ENCODE measurements at places on chromosomes 16 and 17. TPM values are rescaled to one million over a fixed set of nuclear protein-coding genes. Genes with fewer than 3 reads are reported as not detected.

The LGALS9B gene
- total RNA-seq = not detected

The ALDH3A1 gene
- not detected for total RNA-seq

The TPSAB1 gene
- not detected for total RNA-seq

The PYDC1 gene
- not detected for total RNA-seq

The RGS9 gene
- 0.36 TPM for total RNA-seq

The TMEM92 gene
- 0.36 TPM for total RNA-seq

The VTN gene
- total RNA-seq = not detected

DNA sequence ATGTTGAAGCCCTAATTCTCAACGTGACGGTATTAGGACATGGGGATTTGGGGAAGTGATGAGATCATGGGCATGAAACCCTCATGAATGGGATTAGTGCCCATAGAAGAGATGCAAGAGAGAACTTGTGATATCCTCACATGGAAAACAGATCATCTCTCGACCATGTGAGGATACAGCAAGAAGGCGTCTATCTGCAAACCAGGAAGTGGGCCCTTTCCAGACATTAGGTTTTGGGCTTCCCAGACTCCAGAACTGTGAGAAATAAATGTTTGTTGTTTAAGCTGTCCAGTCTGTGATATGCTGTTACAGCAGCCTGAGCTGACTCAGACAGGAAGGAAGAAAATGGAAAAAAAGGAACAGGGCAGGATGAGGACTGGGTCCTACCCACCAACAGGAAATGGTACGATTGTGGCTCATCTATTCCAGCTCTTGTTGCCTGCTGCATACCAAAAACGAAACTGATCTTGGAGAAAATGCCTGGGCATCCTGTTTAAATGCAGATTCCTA lies 21.9 kb upstream of the SSTR2 start:
- H3K27ac ChIP-seq = no peak overlapping the region
- DNase-seq = no peak
- H3K27me3 ChIP-seq = peaks cover 7% of the 10 kb centered on the region
- H3K4me3 ChIP-seq = no peak overlapping the region
- no peaks in the 10 kb centered on the region for H3K36me3 ChIP-seq

- peak; percentile 92 for DNase-seq
- peaks cover 13% of the 10 kb centered on the region for H3K4me1 ChIP-seq
- H3K4me3 ChIP-seq = peak overlapping the region; percentile 45
- no peaks in the 10 kb centered on the region for H3K36me3 ChIP-seq
Measured at GRCh38 chr17:50564916-50565315, 4.4 kb downstream of the CACNA1G start.

DNA sequence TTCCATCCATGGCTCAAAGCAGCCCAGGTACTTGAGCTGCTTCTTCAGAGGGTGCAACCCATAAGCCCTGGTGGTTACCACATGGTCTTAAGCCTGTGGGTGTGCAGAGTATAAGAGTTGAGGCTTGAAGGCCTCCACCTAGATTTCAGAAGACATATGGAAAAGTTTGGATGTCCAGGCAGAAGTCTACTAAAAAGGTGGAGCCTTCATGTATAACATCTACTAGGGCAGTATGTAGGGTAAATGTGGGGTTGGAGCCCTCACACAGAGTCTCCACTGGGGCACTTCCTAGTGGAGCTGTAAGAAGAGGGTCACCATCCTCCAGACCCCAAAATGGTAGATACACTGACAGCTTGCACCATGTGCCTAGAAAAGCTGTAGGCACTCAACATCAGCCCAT lies 120.9 kb downstream of the HS3ST3A1 start:
- H3K4me1 ChIP-seq = peaks cover 15% of the 10 kb centered on the region
- no peaks in the 10 kb centered on the region for H3K36me3 ChIP-seq
- no peak overlapping the region for H3K27ac ChIP-seq
- H3K4me3 ChIP-seq = no peak overlapping the region

GRCh38 chr16:66473654-66474519 lies 46.8 kb downstream of the BEAN1 start:
- H3K27ac ChIP-seq = no peak overlapping the region
- H3K4me3 ChIP-seq = no peak overlapping the region
- peaks cover 9% of the 10 kb centered on the region for H3K27me3 ChIP-seq
- peak; percentile 57 for DNase-seq

DNA sequence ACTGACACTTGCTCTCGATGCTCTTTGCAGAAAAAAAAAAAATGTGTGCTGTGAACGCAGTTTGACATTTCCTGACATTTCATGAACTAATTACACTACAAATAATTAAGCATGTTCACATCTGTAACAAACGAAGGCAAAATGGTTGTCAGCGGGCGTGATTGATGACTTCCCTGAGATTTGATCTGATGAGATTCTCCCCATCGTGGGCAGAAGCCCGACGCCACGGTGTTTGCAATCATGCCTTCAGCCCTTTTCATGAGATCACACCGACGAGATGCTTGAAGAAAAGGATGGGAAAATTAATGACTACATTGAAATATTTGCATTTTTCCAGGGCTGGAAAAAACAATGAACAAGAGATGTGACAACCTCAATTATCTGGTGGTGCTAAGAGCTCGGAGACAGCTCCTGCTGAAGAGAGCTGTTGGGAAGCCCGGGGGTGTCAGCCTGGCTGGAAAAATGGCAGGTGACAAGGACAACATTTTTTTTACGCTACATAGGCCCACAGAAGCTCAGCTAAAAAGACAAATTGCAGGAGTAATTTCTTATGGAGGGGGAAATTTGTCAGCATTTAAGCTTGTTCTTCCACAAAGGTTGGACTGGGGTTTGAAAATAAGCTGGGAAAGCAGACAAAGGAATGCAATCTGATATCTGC lies 259.4 kb upstream of the IRX3 start:
- DNase-seq = peak; percentile 43
- peaks cover 12% of the 10 kb centered on the region for H3K27me3 ChIP-seq
- H3K4me3 ChIP-seq = no peak overlapping the region
- no peaks in the 10 kb centered on the region for H3K36me3 ChIP-seq

- H3K27ac ChIP-seq = no peak overlapping the region
- no peak overlapping the region for H3K4me3 ChIP-seq
- peaks cover 46% of the 10 kb centered on the region for H3K27me3 ChIP-seq
Measured at GRCh38 chr16:57555831-57556230, 13.4 kb downstream of the ADGRG5 start.

DNA sequence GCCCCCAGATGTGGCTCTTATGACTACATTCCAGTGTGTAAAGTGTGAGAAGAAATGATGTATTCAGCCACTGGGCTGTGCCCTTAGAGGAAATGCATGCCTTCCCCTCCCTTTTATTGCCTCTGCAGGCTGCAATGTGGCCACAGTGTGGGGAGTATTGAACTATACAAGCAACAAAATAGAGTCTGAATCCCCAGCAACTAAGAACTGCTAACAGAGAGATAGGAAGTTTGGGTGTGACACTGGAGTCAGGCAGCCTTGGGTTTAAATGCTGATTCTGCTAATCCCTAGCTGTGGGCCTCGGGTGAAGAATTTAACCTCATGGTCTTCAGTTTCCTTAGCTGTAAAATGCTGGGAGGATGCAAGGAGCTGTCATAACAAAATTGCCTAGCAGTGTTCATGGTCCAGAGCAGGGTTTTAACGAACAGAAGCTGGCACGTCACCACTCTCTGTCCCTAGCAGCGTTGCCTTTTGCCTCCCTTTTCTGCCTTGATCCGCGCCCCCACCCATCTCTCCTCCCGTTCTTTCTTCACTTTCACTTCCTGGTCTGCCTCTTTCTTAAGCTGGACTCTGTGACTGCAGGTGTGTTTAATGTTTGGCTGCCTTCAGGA lies 50.3 kb downstream of the KPNA2 start:
- H3K27ac ChIP-seq = no peak overlapping the region
- no peak for DNase-seq
- H3K4me1 ChIP-seq = no peaks in the 10 kb centered on the region
- H3K27me3 ChIP-seq = no peaks in the 10 kb centered on the region
- no peak overlapping the region for H3K4me3 ChIP-seq

DNA sequence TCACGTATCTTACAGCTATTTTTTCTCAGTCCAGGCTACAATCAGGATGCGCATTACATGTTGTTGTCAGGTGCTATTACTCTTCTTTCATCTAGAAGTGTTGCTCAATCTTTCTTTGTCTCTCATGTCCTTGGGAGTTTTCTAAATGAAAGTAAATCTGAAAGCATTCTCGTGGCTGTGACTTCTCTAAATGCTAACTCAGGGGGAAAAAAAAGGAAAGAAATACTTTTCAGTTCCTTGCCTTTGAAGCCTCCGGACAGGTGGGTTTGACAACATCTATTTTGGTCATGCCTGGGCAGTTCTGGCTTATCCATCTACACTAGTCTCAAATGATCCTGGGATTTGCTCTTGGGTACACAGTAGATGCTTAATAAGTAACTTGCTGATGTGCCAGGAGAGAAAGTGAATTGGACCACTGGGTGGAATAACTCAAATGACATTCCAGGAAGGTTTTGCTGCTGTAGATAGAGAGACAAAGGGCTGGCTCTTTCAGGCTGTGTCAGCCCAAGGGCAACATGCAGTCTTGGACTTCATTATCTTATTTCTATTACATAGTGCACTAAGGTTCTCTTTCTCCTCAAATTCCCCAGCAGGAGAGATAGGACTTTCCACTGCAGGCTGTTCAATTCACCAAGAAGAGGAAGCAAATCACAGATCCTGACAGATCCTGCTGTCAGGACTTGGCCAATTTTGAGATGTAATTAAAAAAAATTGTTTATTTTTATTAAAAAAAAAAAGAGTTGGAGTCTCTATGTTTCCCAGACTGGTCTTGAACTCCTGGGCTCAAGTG lies 63.6 kb upstream of the NFAT5 start:
- H3K4me3 ChIP-seq = no peak overlapping the region
- H3K36me3 ChIP-seq = no peaks in the 10 kb centered on the region
- DNase-seq = no peak
- H3K4me1 ChIP-seq = no peaks in the 10 kb centered on the region
- no peak overlapping the region for H3K27ac ChIP-seq
- no peaks in the 10 kb centered on the region for H3K27me3 ChIP-seq

DNA sequence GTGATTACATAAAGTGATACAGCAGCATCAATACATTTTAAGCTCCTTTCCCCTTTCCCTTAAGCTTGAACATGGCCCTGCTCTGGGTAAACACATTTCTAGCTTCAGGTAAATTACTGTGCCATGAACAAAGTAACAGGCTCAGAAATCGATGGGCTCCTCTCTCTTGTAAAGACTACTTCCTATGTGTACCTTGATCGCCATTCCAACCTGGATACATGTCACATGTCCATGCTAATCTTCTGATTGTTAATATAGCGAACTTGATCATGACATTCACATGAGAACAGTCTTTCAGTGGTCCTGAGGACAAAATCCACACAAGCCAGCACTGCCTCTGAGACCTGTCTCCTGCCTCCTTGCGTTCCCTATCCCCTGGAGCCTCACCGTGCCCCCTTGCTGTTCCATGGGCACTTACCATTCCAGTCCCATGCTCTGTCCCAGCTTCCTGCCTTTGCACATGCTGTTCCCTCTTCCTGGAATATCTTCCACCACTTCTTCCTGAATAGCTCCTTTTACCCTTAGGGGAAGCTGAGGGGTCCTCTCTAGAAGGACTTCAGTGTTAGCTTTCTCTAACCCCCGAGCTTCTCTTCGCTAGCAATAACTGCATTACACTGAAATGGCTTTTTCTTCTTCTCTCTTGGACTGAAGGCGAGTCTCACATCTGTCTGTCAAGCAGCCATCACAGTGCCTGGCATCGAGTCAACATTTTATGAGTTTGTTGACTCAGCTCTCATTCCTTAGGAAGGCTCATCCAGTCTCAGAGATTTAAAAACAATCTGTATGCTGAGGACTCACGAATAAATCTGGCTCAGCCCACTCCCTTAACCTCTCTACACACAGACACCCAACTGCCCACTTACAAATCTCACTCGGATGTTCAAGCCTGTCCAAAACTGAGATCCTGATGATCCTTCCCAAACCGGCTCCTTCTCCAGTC lies 93.3 kb downstream of the ASIC2 start:
- H3K4me3 ChIP-seq = no peak overlapping the region
- H3K27ac ChIP-seq = no peak overlapping the region
- no peak for DNase-seq
- H3K36me3 ChIP-seq = no peaks in the 10 kb centered on the region

GRCh38 chr16:23031508-23032098 lies 117.6 kb downstream of the USP31 start:
- H3K27ac ChIP-seq = no peak overlapping the region
- peak; percentile 37 for DNase-seq
- no peaks in the 10 kb centered on the region for H3K4me1 ChIP-seq
- H3K4me3 ChIP-seq = no peak overlapping the region

DNA sequence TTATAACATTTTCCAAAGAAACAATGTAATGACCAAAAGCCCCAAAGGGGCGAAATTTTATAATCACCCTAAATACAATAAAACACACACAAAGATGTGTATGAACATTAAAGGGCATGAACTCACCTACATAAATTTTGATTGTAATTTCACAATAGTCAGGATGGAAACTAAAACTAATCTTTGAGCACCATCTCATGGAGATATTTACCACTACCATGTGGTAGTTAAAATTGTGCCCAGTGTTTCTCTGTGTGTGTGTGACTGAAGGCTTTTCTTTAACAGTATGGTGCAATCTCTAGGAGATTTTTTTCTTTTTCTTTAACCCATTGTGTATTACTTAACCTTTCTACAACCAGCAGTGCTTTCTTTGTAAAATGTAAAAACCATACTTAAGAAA lies 19.7 kb upstream of the MEIOC start:
- no peaks in the 10 kb centered on the region for H3K27me3 ChIP-seq
- H3K4me1 ChIP-seq = no peaks in the 10 kb centered on the region
- peak; percentile 61 for DNase-seq
- no peak overlapping the region for H3K4me3 ChIP-seq
- no peaks in the 10 kb centered on the region for H3K36me3 ChIP-seq

- no peak overlapping the region for H3K4me3 ChIP-seq
- no peaks in the 10 kb centered on the region for H3K4me1 ChIP-seq
- peaks cover 50% of the 10 kb centered on the region for H3K27me3 ChIP-seq
- H3K27ac ChIP-seq = no peak overlapping the region
Measured at GRCh38 chr16:700684-701584, 4.7 kb downstream of the FBXL16 start.

GRCh38 chr16:78551487-78552085 lies 452.1 kb downstream of the WWOX start:
- no peak overlapping the region for H3K4me3 ChIP-seq
- H3K36me3 ChIP-seq = no peaks in the 10 kb centered on the region
- H3K4me1 ChIP-seq = no peaks in the 10 kb centered on the region

DNA sequence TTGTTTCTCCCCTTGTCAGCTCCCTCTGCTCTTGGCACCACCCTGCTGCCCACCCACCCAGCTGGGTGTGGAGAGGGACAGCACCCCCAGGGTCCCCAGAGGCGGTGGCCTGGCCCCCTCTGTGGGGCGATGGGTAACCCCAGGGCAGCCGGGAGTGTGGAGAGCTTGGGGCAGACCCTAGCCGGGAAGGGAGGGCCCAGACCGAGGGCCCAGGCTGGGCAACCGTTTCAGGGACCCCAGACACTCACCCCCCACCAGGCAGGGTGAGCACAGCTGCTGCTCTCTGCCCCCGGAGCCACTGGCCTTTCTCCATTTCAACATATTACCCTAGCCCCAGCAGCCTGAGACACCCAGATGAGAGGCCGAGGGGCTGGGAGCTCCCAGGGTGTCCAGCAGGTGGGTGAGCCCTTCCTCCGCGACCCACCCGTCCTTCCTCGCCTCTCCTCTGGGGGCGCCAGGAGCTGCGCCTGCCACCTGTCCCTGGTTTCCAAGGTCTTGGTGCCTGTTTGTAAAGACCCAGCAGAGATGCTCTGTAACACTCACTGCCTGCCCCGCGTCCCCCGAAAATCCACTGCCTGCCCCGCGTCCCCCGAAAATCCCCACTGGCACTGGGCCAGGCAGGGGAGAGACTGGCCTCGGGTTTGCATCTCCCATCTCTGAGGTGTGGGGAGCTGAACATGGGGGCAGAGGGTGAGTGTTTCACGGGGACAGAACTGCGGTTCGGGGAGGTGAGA lies 45.4 kb downstream of the BAHCC1 start:
- H3K36me3 ChIP-seq = no peaks in the 10 kb centered on the region
- DNase-seq = no peak
- no peak overlapping the region for H3K27ac ChIP-seq
- H3K4me1 ChIP-seq = no peaks in the 10 kb centered on the region
